Activated T-cell treated with anti-CD3 and anti-CD28 coated beads, Interleukin-2, amount 50 U/mL, for 48 hours (primary cell): ENCODE measurements at places on chromosomes 3 and 15.

- DNase-seq: no peak
These were observed 33.4 kb upstream of the PRR23E start for GRCh38 chr3:127159543-127159942.

GRCh38 chr15:76431971-76432370 is 95.4 kb downstream of the ISL2 start:
- DNase-seq: no peak

GRCh38 chr3:23094890-23095462 is 108.2 kb upstream of the UBE2E2 start:
- no peak for DNase-seq

DNA sequence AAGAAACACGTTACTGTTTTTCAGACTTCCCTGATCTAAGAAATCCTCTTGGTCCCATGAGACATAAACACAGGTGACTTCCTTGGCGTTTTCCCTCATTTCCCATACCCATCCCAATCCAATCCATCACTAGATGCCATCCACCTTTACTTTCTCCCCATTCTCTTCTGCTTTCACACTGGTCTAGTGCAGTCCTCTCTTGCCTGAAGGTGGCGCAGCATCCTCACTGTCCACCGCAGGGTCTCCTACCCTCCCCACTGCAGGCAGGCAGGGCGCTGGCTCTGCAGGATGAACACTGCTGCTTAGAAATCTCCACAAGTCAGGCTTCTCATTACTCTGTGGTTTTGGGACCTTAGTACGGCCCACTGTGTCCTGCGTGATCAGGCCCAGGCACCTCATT is 58.2 kb downstream of the RAB7A start:
- peak; percentile 75 for DNase-seq

DNA sequence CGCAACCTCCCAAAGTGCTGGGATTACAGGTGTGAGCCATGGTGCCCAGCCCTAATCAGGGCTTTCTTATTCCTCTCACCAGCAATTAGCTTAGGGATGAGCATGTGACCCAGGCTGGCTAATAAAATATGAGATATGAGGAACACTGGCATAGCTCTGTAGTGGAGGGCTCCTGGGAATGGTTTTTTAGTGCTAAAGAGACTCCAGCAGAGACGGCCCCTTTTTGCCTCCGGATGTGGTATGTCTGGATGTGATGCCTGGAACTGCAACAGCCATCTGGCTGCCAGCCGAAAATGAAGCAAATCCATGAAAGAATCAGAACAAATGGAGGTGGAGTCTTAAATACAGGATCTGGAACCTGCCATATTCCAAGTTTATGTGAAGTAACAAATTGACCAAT is 69.1 kb upstream of the MAGI1 start:
- DNase-seq: no peak

DNA sequence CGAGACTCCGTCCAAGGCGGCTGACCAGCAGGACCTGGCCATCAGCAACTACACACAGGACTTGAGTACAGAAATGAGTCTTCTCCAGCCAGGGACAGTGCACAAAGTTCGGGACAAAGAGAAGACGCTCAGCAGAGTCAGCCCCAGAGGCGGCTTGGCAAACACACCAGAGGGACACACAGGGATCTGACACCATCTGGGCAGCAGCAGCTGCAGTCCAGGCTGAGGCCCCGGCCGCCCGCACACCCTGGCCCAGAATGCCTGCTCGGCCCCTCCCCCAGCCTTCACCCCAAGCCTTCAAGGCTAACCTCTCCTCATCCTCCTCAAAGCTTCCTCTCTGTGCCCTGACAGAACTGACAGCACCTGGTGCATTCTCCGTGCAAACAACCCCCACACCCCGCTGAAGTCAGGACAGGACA is 61.1 kb downstream of the XXYLT1 start:
- DNase-seq: no peak

DNA sequence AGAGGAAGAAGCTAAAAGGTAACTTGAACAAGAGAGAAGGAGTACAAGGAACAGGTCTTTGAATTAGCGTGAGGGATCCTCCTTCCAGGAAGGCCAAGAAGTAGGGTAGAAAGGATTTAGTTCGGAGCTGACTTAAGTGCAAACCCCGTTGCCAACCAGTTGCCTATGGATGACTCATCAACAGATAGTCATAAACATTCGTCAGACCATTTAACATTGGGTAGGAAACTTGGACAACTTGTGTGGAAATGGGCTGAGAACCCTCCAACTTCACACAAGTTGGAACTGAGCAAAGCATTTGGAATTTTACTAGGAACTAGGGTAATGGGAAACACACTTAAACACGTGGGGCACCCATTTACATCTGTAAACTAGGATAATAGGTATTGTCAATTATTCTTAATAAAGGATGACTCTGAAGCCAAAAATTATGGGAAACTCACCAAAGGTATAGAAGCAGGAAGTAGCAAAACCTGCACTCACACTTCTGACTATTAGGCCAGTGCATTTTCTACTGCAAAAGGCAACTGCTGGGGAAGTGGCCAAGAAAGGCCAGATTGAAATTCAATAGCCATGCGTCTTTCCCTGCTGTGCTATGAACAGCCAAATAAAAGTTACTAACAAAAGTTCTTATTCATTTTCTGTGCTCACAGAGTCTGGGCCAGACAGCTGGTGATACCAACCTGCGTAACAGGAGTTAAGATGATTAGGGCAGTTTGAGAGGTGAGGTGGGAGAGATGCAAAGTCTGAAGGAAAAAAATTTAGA is 174.5 kb upstream of the TMC3 start:
- no peak for DNase-seq

GRCh38 chr15:90893175-90894090 is 9.1 kb downstream of the FES start:
- DNase-seq: no peak

DNA sequence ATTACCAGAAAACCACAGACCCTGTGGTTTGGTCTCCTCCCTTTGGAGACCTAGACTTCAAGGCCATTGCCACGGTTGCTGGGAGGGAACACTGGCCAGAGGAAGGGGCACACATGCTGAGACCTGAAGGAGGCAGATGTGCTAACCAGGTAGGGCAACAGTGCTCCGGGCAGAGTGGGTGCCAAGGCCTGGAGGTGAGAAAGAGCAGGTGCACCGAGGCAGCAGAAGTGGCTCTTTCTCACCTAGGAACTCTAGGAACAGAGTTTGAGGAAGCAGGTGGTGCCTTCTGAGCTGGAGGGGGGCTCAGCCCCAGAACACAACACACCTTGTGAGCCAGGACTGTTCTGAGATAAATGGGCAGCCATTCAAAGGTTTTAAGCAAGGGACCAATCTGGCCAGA is 106.1 kb downstream of the MEGF11 start:
- DNase-seq: no peak

DNA sequence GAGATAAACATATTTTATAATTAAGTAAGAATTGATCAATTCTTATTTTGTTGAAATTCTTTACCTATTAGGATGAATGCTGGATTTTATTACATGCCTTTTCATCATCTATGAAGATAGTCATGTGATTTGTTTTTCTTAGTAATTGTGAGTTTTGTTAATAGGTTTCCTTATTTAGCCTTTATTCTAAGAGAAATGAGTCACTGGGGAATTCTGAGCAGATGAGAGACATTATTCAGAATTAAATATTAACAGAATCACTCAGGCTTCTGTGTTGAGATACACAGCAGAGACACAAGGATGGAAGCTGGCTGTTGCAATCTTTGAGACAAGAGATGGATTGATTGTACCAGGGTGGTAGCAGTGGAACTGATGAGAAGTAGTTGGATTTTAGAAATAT is 7.4 kb upstream of the ANO10 start:
- DNase-seq: no peak

GRCh38 chr3:3771094-3771493 is 28.1 kb upstream of the LRRN1 start:
- DNase-seq: no peak

DNA sequence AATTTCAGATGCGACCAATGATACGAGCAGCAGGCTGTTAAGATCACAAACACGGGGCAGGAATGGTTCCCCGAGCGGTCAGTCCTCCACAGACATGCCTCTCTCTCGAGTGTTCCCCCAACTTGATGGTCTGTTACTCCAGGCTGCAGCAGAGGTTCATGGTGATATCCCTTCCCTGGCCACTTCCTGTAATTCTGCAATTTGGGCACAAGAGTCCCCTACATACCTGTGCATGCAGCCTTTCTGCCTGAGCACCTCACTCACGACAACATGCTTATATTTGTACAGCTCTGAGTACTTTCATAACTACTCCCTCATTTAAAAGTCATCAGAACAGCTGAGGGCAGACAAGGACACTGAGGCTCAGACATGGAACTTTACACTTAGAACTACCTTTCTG is 408.1 kb upstream of the NR2F2 start:
- DNase-seq: no peak

DNA sequence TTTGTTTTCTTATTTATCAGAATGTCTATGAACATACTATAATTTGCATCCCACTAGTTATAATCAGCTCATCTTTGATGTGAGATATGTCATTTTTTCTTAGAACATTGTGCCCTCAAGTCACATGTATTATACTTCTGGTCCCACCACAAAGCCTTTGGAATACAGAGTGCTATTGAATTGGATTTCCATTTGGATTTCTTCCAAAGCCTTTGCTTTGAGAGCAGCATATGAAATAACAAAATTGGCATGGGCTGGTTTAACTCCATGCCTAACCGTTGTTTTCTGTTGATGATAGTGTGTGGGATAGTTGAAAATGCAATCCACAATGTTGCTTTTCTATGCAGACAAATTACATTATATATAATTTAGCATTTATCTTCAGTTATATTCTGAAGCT is 284.5 kb upstream of the PLSCR5 start:
- DNase-seq: no peak

DNA sequence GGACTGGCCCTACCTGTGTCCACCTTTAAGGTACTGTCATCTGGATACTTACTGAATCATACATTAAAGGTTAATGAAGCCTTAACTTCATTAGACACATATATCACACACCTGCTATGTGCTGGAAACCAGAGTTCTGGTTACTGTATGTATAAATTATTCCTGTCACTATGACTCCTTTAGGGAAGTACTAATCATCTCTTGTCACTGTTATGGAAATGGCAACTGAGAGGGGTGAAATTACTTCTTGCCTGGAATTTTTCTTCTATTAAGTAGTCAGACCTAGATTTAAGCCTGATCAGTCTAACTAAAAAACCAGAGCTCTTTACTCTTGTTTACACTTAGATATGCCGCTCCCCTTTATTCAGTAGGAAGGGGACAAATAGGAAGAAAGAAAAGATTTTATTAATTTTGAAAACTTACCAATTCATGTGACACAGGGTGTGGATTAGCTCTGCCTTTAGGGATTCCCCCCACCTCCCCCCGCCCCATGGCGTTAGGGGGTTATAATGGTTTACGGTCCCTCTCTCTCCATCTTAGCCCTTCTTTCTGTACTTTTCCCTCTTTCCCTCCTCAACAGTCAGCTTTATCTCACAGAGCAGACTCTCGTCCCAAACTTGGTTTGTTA is 152.5 kb downstream of the KLHL25 start:
- no peak for DNase-seq

- DNase-seq: no peak
These were observed 105.8 kb upstream of the ARL6 start for GRCh38 chr3:97658668-97659285.

- DNase-seq: no peak
These were observed 59.7 kb upstream of the GK5 start for GRCh38 chr3:142285083-142285517.

DNA sequence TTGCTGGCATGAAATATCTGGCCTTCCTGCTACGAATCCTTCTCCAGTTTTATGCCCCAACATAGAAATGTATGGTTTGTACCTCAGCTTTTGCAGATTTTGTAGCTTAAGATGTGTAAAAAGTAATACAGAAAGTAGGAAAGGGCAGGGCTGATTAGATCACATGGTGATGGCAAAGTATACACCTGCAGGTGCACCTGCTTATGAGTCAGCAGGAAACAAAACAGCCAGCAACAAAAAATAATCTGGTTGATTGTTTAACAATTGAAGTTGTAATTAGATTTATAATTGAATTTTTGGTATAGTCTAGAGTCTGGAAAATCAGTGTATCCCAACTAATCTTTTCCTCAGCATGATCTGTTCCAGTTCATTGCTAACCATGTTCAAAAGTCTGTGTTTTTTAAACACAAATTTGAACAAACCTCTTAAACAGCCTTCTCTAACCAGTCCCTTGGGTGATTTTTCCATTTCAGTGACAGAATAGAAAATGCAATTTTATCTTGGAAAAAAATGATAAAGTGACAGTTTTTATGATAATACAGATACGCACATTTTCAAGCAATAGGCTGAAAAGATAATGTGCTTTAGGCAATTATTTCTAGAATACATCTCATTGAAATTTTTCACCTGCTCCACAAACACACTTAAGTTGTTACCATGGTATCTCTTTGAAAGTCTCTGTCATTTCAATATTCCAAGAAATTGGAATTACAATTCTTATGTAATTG is 477.4 kb downstream of the NAALADL2 start:
- DNase-seq: no peak

DNA sequence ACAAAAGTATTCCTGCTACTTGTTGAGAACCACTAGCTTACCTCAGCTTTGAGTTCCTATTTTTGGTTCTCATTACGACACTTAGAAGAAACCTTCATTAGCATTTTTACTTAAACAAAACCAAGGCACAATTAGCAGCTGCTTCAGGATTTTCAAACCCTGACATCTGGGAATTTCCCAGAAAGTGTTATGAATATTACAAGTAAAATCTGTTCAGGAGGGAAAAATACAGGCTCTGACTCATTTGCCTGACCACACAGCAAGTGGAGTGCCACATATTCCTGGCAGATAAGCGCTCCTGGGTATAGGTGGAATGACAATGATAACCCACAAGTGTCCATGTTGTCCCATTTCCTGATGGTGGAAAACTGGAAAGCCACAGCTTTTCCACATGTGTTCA is 10.3 kb upstream of the RFTN1 start:
- no peak for DNase-seq

GRCh38 chr3:190303884-190304283 is 18.4 kb downstream of the CLDN1 start:
- DNase-seq: no peak

DNA sequence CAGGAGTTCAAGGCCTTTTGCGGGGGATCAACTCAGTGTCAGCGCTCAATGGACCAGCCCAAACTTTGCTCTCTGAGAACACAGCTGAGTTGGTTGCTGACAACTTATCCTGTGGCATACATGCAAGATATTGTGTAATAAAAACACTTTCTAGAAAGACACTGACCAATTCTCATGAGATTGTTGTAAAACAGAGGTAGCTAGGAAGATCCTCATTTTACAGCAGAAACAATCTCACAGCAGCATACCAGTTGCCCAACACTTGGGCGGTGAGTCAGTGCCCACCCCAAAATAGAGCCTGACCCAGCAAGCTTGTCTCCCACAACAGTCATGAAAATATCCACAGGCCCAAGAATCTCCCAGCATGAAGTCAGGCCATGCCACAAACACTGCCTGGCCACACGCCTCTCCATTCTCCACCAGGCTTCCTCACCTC is 18.2 kb downstream of the KLHL6 start:
- no peak for DNase-seq

DNA sequence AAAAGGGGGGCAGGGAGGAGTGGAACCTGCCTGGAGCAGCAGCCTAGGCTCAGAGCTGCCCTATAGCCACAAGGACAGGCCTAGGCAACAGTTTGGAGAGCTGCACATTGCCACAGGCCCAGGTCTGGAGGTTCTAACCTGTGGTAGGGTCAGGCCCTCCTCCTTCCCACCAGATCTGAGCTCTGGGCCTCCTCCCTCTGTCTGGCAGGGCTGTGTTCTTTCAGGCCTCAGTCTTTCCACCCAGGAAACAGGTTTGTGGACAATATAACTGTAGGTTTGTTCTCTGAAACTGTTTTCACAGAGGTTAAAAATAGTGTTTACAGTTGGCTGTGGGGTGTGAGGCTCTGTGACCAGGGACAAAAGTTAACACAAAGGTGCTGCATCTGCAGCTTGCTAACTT is 9.0 kb upstream of the CAMKV start:
- no peak for DNase-seq

GRCh38 chr3:135017003-135017893 is 222.2 kb downstream of the EPHB1 start:
- DNase-seq: no peak
